ENCODE measurements at places on chromosomes 16 and 17.

DNA sequence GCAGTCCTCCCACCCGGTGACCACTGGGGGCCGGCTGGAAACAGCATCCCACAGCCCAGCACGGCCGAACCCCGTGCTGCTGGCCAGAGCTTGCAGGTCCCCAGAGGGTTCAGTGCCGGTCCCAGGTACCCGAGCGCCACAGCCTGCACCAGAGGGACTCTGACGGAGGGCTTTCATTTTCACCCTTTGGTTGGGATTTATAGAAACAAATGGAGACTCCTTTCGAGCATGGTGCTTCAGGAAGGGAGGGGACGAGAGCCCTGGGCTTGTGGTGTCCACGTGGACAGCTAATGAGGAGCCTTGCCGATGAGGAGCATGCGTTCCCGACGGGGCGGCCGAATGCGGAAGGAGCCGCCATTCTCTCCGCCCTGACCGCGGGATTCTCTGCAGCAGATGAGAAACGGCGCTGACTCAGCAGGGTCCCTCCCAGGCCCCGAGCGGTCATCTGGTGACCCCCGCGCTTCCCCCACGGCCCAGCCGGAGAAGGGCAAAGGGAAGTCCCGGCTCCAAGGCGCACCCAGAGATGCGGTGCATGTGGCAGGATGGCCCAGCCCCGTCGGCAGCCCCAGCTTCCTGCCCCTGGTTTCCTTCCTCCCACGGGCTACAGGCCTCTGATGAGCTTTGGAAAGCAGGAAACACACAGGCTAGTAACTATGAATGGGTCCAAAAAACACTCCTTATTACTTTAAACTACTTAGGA is 9.8 kb downstream of the SLC38A10 start:
- no peak for DNase-seq

GRCh38 chr17:77449908-77450741 is 309.4 kb downstream of the SEC14L1 start:
- no peak for DNase-seq

DNA sequence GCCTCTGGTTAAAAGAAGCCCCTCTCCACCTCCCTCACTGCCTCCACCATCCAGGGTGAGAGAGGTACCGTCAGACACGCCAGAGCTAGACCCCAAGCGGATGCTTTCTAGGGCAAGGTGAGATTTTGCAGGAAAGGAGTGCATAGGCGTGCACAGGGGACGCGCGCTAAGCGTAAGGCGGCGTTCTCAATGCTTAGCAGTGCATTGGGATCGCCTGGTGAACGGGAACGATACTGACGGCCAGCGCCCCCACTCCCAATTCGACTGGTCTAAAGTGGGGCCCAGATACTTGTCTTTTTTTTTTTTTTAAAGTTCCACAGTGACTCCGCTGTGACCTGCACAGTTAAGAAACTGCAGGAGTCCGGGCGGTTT is 57.9 kb upstream of the CREBBP start:
- no peak for DNase-seq

DNA sequence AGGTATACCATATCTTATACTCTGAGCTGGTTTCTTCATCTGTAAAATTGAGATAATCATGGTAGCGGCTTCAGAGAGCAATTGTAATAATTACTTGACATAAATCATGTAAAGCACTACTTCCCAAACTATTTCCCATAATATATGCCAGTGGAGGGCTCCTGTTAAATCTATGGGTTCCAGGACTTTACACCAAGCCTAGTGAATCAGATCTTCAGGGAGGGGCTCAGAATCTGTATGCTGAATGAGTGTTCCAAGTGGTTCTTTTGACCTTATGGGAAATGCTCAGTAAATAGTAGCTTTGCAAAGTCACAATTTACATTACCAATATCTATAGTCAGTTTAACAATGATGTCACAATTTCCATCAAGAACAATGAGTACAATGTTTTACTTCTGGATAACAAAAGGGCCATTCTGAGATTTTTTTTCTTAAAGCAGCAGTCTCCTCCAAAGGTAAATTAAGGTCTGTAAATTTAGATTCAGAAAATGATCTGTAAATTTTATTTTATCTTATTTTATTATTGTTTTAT is 50.9 kb upstream of the NLK start:
- no peak for DNase-seq

GRCh38 chr17:38746004-38746848 is 1.9 kb downstream of the PCGF2 start:
- no peak for DNase-seq

GRCh38 chr17:64377769-64378282 is 12.8 kb downstream of the PECAM1 start:
- no peak for DNase-seq

DNA sequence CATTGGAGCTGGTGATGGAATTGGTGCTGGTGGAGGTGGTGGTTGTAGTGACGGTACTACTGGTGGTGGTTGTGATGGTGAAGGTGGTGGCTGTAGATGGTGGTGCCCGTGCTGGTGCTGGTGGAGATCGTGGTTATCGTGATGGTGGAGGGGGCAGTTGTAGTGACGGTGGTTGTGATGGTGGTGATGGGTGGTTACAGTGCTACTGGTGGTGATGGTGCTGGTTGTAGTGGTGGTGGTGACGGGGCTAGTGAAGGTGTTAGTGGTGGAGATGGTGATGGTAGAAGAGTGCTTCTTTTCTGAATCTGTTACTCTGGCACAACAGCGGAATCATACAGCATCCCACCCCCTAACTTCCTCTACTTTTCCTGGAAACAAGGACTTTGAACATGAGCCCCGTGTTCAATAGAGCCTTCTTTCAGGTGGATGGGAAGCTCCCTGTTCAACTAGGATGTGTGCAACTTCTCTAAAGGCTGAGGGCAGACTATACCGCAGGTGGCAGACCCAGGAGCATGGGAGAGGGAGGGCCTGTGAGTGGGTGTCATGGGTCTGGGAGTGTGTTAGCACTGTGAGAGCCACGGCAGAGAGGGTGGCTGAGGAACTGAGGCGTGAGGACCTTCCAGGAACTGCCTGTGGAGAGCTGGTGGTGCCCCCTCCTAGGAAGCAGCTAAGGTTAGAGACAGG is 8.2 kb downstream of the TBX21 start:
- DNase-seq: no peak

DNA sequence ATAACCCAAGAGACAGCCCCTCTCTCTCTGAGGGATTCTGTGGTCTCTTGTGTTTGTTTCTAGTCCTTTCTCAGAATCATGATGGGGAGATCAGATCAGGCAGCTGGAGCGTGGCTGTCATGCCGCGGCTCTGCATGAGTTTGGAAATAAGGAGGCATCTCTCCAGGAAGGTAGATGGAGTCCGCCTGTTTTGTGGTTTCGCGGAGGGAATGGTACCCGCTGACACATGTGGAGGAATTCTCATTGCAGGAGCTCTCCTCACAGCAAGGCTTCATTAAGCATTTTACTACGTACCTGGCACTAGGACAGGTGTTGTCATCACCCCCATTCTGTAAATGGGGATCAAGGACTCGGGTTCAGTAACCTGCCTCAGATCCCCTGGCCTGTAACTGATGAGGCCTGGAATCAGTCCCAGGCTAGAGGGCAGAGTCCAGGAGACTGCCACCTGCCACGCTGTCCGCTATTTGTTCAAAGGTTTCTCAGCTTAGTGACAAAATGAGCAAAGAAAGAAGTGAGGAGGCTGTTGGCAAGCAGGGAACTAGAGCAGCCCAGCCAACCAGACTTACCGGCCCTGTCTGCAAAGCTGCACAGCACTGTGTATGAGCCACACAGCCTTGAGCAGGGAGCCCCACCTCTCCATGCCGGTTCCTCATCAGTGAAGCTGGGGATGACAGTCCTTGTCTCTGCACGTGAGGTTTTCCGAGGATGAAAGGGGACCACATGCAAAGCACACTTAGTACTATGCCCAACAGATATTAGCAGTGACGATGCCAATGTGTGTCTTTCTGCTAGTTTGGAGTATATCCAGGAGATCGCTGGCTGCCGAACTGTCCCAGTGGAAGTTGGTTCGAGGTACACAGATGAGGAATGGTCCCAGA is 11.0 kb downstream of the KDM8 start:
- DNase-seq: no peak

DNA sequence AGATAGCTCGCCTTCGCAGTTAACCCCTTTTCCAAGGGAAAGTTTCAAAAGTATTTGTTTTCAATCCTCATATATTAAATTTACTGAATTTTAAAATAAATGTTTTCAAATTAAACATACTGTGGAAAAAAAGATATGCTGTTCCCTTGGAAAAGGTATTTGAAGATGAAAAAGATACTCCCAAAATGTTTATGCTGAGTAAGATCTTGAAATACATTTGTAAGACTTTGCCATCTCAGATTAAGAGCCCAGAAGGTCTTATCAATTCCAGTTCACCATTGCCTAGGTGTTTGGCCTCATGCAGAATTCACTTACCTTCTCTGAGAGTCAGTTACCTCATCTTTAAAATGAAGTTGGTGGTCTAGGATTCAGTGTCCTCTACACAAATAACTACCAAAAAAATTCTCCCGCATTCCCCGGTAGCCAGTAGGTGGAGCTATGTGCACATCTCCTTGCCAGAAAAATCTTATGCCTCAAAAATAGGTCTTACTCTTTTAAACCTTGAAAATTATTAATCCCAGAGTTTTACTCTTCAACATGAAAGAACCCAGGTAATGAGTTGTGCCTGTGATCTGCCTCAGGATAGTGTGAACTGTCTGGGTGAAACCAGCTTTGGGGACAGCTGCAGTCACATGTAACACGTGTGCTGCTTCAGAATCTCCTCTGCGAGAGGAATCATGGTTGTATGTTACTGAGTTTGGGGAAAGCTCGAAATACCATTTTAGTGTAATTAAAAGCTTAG is 178.3 kb downstream of the MRTFB start:
- peak; percentile 20 for DNase-seq

- no peak for DNase-seq
These were observed 24.0 kb downstream of the GGA3 start for GRCh38 chr17:75237100-75238014.

DNA sequence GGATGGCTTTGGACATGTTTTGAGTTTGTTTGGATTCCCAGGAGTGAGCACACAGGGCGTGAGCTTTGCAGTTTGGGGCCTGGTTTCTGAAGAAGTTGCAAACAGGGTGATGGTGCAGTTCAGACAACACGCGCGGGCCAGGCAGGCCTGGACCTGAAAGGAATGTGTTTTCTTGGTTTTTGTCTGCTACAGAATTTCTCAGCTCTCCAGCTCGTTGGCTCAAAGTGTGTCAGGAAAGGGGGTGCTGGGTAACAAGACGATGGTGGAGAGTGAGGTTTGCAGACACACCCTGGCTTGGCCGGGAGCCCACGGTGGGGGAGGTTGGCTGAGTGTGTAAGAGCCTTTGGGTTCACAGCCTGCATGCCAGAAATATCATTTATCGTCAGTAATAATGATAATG is 82.3 kb downstream of the CMIP start:
- no peak for DNase-seq

DNA sequence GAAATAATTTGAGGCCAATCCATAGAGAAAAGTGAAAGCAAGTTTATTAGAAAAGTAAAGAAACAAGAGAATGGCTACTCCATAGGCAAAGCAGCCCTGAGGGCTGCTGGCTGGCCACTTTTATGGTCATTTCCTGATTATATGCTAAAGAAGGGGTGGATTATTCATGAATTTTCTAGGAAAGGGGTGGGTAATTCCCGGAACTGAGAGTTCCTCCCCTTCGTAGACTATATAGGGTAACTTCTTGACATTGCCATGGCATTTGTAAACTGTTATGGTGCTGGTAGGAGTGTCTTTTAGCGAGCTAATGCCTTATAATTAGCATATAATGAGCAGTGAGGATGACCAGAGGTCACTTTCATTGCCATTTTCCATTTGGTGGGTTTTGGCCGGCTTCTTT is 4.4 kb downstream of the DHRS7B start:
- no peak for DNase-seq

GRCh38 chr16:89360760-89361435 is 129.5 kb downstream of the ANKRD11 start:
- no peak for DNase-seq

DNA sequence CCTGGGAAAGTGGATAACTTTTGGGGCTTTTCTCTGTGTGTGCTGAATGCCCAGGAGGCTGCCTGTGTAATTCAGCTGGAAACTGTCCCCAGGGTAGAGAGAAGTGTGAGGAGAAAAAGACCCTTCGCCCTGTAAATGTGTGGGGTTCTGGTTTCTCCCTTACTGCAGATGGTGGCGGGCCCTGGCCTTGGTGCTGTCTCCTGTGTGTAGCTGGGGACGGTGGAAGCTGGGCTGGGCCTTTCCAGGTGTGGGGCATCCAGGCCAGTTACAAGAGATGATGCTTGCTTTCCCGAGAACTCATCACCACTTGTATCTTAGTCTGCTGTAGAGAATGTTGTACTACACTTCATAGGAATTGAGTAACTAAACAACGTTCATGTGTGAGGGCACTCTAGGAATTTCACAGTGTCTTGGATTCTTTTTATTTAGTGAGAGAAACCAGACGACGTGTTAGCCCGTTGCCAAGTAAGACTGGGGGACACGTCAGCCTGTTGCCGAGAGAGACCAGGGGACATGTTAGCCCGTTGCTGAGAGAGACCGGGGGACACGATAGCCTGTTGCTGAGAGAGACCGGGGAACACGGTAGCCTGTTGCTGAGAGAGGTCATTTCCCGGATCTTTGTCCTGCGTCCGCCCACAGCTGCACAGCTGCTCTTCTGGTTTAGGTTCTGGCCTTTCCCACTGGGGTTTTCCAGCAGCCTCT is 43.1 kb downstream of the TBCD start:
- no peak for DNase-seq

- no peak for DNase-seq
These were observed 249.4 kb downstream of the FTO start for GRCh38 chr16:53953336-53953735.

GRCh38 chr16:1979271-1980029 is 1.8 kb downstream of the NOXO1 start:
- no peak for DNase-seq

- no peak for DNase-seq
These were observed 229.7 kb upstream of the CDH5 start for GRCh38 chr16:66136841-66137240.

- DNase-seq: no peak
These were observed 1.3 kb upstream of the TNFRSF17 start for GRCh38 chr16:11963706-11964105.

GRCh38 chr17:76772842-76773525 is 35.1 kb downstream of the MFSD11 start:
- no peak for DNase-seq
